Muscle of leg (tissue), 16 donors: ENCODE measurements at places on chromosomes 4 and X.
A peak's percentile ranks its signal among the peaks of the same experiment; 100 is the strongest.

GRCh38 chr4:134537701-134538100 lies 336.1 kb upstream of the PABPC4L start:
- no peak overlapping the region for H3K27ac ChIP-seq
- no peaks in the 10 kb centered on the region for H3K27me3 ChIP-seq
- H3K4me1 ChIP-seq = no peaks in the 10 kb centered on the region
- H3K36me3 ChIP-seq = no peaks in the 10 kb centered on the region
- no peak overlapping the region for H3K4me3 ChIP-seq

- no peak overlapping the region for H3K4me3 ChIP-seq
- peaks cover 6% of the 10 kb centered on the region for H3K36me3 ChIP-seq
- H3K27me3 ChIP-seq = no peaks in the 10 kb centered on the region
- H3K27ac ChIP-seq = no peak overlapping the region
- no peaks in the 10 kb centered on the region for H3K4me1 ChIP-seq
- no peak for DNase-seq
These were observed 10.7 kb downstream of the SEC24B start for GRCh38 chr4:109444182-109444844.

DNA sequence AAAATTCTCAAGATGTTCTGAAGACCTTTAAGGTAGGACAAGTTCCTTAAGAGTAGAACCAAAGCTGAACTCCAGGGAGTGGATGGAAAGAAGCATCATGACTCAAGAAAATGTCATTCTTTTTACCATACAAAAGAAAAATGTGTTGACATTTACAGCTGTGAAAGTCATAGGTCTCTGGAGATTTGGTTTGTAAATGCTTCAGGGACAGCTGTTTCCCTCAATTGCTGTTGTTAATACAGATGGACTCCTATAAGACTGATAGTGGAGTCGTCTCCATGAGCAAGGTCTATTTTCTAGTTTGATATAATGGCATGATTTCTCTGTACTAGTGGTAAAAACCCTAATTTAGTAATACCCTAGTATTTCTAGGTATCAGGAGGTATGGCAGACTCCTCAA lies 101.7 kb downstream of the PHOX2B start:
- H3K27ac ChIP-seq = no peak overlapping the region
- peaks cover 26% of the 10 kb centered on the region for H3K36me3 ChIP-seq
- H3K4me3 ChIP-seq = no peak overlapping the region
- no peak for DNase-seq

- H3K36me3 ChIP-seq = peaks cover 3% of the 10 kb centered on the region
- peak; percentile 44 for DNase-seq
- no peaks in the 10 kb centered on the region for H3K27me3 ChIP-seq
- H3K27ac ChIP-seq = peak overlapping the region; percentile 70
These were observed 200.6 kb downstream of the APBB2 start for GRCh38 chr4:41013746-41014145.

GRCh38 chr4:151992332-151993154 lies 231.7 kb upstream of the GATB start:
- H3K27ac ChIP-seq = no peak overlapping the region
- H3K4me1 ChIP-seq = no peaks in the 10 kb centered on the region
- DNase-seq = no peak
- no peaks in the 10 kb centered on the region for H3K27me3 ChIP-seq

DNA sequence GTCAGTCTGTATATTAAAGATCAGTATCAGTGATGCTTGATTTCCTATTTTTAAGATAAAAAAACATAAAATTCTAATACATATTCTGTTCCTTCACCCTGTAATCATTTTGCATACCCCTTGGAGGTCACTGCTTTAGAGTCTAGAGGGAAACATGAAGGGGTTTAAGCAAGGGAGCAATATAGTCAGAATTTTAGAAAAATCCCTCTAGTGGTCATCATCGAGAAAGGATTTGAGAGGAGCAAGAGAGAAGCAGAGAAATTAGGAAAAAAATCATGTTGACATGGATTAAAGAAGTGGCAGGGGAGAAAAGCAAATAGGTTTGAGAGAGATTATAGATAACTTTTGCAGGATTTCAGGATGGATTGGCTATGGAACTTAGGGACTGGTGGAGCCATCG lies 11.1 kb downstream of the APEX2 start:
- H3K27me3 ChIP-seq = peaks cover 26% of the 10 kb centered on the region
- H3K27ac ChIP-seq = no peak overlapping the region
- peaks cover 5% of the 10 kb centered on the region for H3K36me3 ChIP-seq
- peaks cover 8% of the 10 kb centered on the region for H3K4me1 ChIP-seq
